Occipital lobe (tissue), 3 donors: ENCODE measurements at places on chromosomes 5 and 9. TPM values are rescaled to one million over a fixed set of nuclear protein-coding genes. Genes with fewer than 3 reads are reported as not detected.

GRCh38 chr5:43232943-43233833 lies 41.2 kb downstream of the NIM1K start:
- no peak for DNase-seq

DNA sequence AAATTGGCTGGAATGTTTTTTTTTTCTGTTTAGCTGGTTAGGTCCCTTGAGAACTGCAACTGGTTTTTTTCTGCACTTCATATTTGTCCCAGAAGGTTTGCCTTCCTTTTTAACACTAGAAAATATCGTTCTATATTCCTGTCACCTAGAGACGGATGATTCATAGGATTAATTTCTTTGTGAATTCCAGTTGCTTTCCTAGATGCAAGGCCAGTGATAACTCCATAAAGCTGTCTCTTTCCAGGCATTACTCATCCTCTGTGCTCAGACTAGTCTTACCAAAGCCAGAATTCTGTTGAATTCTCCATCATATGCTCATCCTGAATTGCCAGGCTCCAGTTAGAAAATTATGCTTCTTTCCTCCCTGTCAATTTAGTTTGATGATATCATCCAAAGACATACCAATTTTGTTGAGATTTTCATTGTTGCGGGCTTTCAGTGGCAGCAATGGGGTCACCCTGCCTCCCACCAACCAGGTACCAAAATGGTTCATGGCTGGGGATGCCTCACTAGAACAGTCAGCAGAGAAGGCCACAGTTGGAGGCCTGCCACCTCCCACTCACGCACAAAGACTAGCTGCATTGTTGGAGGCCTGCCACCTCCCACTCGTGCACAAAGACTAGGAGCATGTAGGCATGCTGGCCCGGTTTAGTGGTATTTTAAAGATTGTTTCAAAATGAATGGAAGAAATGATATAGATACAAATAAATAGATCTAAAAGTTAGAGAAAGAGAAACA lies 8.5 kb downstream of the BAAT start:
- peak; percentile 68 for DNase-seq

DNA sequence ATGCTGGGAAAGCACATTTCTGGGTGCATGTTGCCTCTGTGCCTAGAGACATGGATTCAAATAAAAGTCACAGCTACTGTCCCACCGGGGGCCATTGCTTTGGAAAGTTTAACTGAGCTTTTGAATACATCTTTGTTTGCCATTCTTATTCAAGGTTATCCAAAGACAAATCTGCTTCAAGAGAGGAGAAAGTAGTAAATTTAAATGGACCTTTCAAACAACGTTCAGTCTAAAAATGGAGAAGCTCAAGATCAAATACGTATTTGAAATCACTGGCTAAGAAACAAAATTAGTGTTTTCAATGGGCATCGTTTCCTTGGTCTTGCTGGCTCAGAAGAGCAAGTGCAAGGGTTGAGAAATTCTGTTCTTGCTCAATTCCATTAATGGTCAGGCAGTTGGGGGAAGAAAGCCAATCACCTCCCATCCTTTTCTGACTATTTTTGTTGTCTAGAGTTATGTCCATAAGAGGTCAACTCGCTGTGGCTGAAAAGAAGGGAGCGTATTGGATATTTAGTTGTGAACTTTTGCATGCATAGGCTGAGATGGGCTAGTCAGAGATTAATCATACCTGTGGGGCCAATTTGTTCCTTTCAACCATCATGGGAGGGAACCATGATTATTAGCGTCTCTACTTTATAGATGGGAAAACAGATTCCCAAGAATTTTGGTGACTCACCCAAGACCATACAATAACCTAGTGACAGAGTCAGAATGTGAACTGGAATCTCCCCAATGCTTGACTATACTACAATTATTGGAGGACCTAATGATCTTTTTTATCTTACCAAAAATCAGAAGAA lies 276.2 kb upstream of the TNC start:
- DNase-seq = no peak

GRCh38 chr5:66438696-66439095 lies 157.5 kb upstream of the MAST4 start:
- no peak for DNase-seq

GRCh38 chr5:92969781-92970237 lies 611.2 kb downstream of the NR2F1-AS1 start:
- DNase-seq = peak; percentile 42

The SLC6A3 gene
- total RNA-seq = not detected

The SPINK13 gene
- not detected for total RNA-seq
